ENCODE measurements at places on chromosomes 5 and 9.

- DNase-seq, result no peak
Observed at GRCh38 chr9:129166623-129167557, 11.2 kb downstream of the IER5L start.

- no peak for DNase-seq
Observed at GRCh38 chr5:14342306-14342705, 199.2 kb downstream of the TRIO start.

- DNase-seq, result no peak
Observed at GRCh38 chr5:76041863-76042262, 41.3 kb upstream of the SV2C start.

- no peak for DNase-seq
Observed at GRCh38 chr9:120435091-120435490, 144.9 kb downstream of the CDK5RAP2 start.

DNA sequence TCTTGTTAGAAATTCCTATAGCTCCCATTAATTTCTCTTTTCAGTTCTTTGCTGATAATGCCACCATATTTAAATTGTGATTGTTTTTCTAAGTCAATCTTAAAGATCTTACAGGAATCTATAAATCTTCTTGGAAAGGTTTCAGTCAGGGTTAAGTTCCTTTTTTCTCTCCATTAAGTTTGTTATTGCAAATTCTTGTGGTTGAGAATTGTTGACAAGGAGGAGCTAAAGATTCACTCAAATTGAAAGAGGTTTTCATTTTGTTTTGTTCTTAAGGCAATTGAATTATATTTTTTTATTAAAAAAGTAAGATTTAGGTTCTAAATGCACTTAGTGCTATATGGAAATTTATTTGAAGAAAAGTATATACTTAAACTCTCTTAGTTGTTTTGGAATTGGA is 213.4 kb downstream of the PRR16 start:
- DNase-seq, result no peak

GRCh38 chr5:139971202-139971725 is 71.8 kb downstream of the NRG2 start:
- DNase-seq, result no peak

DNA sequence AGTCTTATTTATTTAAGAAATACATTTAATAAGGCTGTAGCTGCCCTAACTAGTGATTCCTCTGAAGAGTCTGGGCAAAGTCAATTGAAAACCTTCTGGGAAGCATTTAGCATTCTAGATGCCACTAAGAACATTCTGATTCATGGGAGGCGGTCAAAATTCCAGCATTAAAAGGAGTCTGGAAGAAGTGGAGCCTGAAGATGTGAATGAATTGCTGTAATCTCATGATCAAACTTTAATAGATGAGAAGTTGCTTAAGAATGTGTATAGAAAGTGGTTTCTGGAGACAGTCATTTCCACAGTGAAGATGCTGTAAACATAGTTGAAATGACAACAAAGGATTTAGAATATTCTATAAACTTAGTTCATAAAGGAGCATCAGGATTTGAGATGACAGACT is 61.4 kb downstream of the WDR41 start:
- no peak for DNase-seq

GRCh38 chr9:88587885-88588649 is 53.1 kb downstream of the NXNL2 start:
- DNase-seq, result no peak

GRCh38 chr5:59319250-59319649 is 574.3 kb downstream of the PDE4D start:
- DNase-seq, result no peak

DNA sequence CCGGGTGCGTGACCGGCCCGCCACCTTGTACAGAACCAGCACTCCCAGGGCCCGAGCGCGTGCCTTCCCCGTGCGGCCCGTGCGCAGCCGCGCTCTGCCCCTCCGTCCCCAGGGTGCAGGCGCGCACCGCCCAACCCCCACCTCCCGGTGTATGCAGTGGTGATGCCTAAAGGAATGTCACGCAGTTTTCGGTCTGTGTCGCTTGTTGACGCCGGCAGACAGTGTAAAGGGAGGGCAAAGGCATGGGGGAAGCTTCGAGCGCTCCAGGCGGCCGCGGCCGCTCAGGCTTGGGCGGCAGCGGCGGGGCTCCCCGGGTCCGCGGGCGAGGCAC is 1.3 kb downstream of the LRRC26 start:
- no peak for DNase-seq

GRCh38 chr9:33952066-33952465 is 96.6 kb downstream of the UBAP2 start:
- DNase-seq, result no peak

GRCh38 chr9:132143359-132143758 is 18.5 kb upstream of the NTNG2 start:
- DNase-seq, result no peak

GRCh38 chr5:33701951-33702350 is 189.8 kb downstream of the ADAMTS12 start:
- no peak for DNase-seq

Data from stimulated activated CD8-positive, alpha-beta memory T cell treated with anti-CD3 and anti-CD28 coated beads, Interleukin-7, amount 100 ng/mL, for 4 hours (primary cell).